Esophagus mucosa (tissue), 1 donor: ENCODE measurements at places on chromosomes 12 and 14. TPM values are rescaled to one million over a fixed set of nuclear protein-coding genes. Genes with fewer than 3 reads are reported as not detected.

The LMNTD1 gene
- 0.32 TPM for total RNA-seq

The LMO3 gene
- total RNA-seq = 0.24 TPM

The EFS gene
- total RNA-seq = 27.6 TPM

The FLRT2 gene
- total RNA-seq = 2.1 TPM

The PLEKHG7 gene
- 0.28 TPM for total RNA-seq

The BTG1 gene
- total RNA-seq = 119 TPM

The KRT82 gene
- total RNA-seq = not detected

The BEGAIN gene
- total RNA-seq = 0.68 TPM

The TTC7B gene
- 9.9 TPM for total RNA-seq

The COQ10A gene
- 3.1 TPM for total RNA-seq

The GALNT6 gene
- total RNA-seq = 13.4 TPM

The LRRK2 gene
- 14.6 TPM for total RNA-seq

The AQP6 gene
- not detected for total RNA-seq

The MRPL42 gene
- 47.9 TPM for total RNA-seq

The KRT85 gene
- total RNA-seq = not detected

The CACNA2D4 gene
- 1.1 TPM for total RNA-seq

The TMEM121 gene
- 0.48 TPM for total RNA-seq

The LRRC10 gene
- total RNA-seq = not detected

The KRT86 gene
- not detected for total RNA-seq

The ASIC1 gene
- total RNA-seq = 2.1 TPM

The HOXC13 gene
- 0.52 TPM for total RNA-seq

The HOXC6 gene
- 1.6 TPM for total RNA-seq

The EPS8 gene
- 7.7 TPM for total RNA-seq

The IL22 gene
- total RNA-seq = 0.44 TPM

The ANG gene
- total RNA-seq = 2.3 TPM

The CTDSP2 gene
- total RNA-seq = 49.8 TPM

The PLCZ1 gene
- total RNA-seq = not detected

The RPL10L gene
- total RNA-seq = not detected

The KERA gene
- total RNA-seq = not detected

The RD3L gene
- total RNA-seq = not detected

The TOMM20L gene
- total RNA-seq = not detected

The PRPH gene
- 0.64 TPM for total RNA-seq

The FAM222A gene
- 5.4 TPM for total RNA-seq

The KRT83 gene
- not detected for total RNA-seq

The INHBE gene
- not detected for total RNA-seq

The RHOF gene
- total RNA-seq = 5.9 TPM

The HOXC5 gene
- 0.60 TPM for total RNA-seq

The EAPP gene
- 23.0 TPM for total RNA-seq
